GM12864 (cell line): ENCODE measurements at places on chromosomes 3 and 15.

DNA sequence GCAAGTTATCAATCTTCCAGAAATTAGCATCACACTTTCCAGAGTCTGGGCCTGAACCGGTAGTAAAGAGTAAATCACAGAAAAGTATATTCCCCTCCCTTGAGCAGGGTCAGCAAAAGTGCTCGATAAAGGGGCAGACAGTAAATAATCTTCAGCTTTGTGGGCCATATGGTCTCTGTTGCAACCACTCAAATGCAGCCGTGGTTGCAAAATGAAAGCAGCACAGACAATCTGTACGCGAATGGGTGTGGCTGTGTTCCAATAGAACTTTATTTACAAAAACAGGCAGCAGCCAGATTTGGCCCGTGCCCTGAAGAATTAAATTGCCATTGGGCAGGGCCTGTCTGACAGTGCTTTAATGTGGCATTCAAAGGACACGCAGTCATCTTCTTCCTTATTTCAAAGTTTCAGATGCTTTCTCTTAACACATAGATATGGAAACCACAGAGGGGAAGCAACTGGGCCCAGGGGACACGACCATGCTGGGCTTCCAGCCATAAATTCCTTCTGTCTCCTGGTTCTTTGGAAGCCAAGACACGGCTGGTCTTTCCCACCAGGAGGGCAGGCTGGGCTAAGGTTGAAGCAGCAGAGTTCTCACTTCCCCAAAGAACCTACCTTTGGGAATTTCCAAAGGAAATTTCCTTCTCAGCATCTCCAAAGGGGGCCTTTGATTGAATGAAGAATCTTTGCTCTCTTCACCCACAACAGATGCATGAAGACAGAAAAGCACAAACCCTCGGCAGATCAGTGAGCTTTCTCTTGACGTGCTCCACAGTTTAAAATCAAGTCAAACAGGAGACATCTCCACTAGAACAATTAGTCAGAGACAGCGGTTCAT, 489.8 kb upstream of the PROK2 start:
- DNase-seq: no peak

DNA sequence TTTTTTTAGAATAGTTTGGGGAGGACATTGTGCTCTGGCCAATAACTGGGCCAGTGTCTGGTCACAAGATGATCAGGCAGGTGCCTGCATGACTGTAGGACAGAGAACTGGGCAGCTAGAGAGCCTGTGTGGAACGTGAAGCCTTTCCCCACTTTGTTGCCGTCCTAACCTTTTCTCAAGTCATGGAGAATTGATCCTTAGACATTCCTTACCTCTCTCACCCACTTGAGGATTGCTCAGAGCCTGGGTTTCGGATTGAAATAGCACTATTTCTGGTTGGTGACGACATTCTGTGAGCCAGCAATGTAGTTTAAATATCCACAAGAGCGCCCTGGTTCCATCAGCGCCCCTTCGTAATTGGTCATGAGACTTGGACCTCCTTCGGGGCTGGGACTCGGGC, 138.4 kb downstream of the IGF1R start:
- no peak for DNase-seq

GRCh38 chr3:148789906-148790305, 37.7 kb upstream of the CPB1 start:
- no peak for DNase-seq

DNA sequence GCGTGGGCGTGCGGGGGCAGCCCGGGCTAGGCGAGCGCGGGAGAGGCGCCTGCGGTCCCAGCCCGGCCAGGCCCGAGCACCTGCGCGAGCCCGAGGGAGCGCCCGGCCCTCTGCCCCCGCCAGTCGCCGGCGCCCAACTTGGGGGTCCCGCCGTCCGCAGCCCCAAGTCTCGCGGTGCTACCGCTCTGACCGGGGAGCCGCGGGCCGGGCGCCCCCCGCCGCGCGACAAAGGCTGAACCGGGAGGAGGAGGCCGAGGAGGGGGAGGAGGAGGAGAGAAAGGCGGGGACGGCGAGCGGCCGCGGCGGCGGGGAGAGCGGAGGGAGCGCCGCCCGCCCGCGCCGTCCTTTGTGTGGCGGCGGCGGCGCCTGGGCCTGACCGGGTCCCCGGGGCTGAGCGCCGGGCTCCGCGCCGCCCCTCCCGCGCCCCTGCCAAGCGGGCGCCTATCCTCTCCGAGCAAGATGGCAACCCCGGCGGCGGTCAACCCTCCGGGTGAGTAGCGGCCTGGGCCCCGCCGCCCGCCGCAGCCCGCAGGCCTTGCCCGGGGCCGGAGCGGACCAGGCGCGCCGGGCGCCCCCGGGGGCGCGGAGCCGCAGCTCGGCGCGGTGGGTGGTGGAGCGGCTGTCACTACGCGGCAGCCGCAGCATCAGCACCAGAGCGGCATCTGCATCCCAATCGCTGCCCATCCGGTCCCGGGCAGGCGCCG, at the start of gene ARNT2:
ARNT2 (plus strand) TSS at position 326 of the 704 bp plus-strand sequence; CDS start at position 460, 134 bp downstream.
- no peak for DNase-seq

DNA sequence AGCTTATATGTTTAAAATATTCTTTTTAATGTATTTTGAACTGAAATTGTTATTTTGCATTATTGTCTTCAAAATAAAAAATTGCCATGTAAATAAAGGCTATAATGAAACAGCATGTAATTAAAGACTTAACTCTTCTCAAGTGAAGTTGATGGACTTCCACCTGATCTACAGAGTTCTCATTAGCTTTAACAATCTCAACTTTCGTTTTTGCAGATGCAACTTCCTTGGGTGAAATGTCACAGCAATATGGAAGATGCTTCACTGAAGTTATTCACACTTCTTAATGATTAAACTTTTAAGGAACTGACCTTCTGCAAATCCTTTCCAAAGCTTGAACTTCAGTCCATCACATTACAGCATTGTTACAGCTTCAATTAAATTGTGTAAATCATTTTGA, 63.6 kb downstream of the OSTN start:
- no peak for DNase-seq

DNA sequence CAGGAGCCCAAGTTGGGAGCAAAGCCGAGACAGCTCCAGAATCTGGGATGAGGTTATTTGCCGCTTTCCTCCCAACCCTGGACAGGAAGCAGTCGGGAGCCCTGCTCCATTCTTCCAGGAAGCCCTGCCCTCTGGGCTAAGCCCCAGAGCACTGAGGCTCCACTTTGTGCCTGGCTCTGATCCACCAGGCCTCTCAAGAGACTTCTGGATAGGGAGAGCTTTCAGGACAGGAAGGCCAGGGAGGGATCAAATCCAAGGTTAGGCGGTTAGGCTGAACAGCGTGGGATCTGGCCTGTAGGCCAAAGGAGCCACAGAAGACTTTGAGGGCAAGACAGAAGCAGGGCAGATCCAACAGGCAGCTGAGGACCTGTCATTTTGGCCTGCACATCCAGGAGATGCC, 835 bp downstream of the STOML1 start:
- DNase-seq: no peak

- no peak for DNase-seq
These were observed 29.7 kb downstream of the ZNF106 start for GRCh38 chr15:42461261-42461660.
